ENCODE measurements at places on chromosomes 7 and 10.

GRCh38 chr7:130529417-130529816, 37.5 kb downstream of the MEST start:
- DNase-seq = no peak

DNA sequence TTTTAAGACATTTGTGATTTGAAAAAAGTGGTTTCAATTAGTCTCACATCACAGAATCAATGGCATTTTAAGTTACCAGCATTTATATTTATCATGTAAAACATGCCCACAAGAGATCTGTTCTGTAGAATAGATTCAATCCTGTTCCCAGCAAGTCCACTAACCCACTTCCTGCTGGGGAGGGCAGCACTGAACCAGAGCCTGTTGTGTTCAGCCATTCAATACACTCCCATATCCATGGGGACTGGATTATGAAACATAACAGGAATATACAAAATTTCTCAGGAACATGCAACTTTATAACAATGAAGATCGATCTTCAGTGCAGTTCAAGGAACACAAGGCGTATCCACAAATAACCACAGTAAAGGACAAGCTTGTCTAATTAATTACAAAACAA, 24.4 kb upstream of the ANK3 start:
- no peak for DNase-seq

GRCh38 chr10:25815999-25816768, 117.8 kb upstream of the MYO3A start:
- DNase-seq = no peak

DNA sequence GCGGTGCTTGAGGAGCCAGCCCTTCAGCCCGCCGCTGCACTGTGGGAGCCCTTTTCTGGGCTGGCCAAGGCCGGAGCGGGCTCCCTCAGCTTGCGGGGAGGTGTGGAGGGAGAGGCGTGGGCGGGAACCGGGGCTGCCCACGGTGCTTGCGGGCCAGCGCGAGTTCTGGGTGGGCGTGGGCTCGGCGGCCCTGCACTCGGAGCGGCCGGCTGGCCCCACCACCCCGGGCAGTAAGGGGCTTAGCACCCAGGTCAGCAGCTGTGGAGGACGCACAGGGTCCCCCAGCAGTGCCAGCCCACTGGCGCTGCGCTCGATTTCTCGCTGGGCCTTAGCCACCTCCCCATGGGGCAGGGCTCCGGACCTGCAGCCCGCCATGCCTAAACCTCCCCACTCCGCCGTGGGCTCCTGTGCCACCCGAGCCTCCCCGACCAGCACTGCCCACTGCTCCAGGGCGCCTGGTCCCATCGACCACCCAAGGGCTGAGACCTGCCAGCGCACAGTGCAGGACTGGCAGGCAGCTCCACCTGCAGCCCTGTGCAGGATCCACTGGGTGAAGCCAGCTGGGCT, 9.5 kb upstream of the GSTO1 start:
- DNase-seq = no peak

- DNase-seq = peak; percentile 70
Measured at GRCh38 chr10:33117816-33118215, 159.8 kb upstream of the ITGB1 start.

DNA sequence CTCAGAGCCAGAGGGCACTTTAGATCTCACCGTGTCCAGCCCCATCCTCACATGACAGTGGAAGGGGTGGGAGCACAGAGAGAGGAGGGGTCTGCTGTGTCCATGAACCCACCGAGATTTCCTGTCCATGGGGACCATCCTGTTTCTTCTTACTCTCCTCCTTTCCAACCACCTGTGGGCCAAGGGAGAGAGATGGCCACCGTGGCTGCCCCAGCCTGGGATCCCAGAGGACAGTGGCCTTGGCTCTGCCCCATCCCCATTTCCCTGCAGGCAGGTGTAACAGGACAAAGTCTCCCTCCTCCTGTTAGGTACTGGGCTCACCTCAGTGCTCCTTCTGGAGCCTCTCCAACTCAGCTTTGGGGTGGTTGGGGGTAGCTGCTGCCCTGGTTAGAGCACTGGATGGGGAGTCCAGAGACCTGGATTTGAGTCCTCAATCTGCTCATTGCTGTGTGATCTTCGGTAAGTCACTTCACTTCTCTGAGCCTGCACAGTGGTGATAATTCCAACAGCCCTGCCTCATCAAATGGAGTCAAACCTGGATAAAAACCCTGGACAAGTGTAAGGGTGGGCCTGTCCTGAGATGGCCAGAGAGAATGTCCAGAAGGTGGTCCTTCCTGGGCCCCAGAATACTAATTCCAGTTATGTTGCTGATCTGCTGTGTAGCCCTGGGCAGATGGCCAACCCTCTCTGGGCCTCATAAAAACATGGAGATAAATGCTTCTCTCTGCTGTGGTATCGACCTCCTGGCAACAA, 17.8 kb upstream of the PCBD1 start:
- DNase-seq = no peak

- no peak for DNase-seq
Measured at GRCh38 chr7:151109094-151110048, 23.1 kb downstream of the AGAP3 start.

- no peak for DNase-seq
Measured at GRCh38 chr7:81583882-81584533, 185.8 kb downstream of the HGF start.

DNA sequence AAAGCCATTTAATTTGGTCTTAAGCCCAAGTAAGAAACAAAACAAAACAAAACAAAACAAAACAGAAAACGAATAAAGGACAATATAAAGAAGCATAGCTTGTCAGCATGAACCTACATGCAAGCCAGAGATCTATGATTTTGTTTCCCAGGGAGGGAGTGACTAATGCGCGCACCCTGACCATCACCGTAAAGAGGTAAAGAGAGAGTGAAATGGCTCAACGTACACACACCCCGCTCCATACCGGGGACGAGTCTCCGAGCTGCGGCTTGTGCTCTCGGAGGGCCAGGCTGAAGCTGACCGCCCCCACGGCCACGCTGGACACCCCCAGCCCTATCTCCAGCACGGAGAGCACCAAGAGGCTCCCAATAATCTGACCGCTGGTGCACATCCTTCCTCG, 1.1 kb downstream of the TMEM196 start:
- no peak for DNase-seq

DNA sequence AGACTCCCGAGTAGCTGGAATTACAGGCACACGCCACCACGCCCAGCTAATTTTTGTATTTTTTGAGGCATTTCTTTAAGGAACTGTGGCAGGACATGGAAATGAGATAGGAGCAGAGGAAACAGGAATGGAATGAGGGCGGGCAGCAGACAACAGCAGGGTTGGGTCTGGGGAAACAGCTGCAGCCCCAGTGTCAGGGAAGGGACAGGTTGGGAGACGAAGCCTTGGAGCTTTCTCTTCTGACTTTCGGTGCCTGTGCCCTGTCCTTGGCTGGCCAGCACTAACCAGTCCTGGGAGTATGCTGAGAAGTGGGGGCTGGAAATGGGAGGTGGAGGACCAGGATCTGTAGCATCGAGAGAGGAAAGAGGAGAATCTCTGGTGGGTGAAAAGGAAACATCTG, 47.4 kb downstream of the ATOH7 start:
- no peak for DNase-seq

DNA sequence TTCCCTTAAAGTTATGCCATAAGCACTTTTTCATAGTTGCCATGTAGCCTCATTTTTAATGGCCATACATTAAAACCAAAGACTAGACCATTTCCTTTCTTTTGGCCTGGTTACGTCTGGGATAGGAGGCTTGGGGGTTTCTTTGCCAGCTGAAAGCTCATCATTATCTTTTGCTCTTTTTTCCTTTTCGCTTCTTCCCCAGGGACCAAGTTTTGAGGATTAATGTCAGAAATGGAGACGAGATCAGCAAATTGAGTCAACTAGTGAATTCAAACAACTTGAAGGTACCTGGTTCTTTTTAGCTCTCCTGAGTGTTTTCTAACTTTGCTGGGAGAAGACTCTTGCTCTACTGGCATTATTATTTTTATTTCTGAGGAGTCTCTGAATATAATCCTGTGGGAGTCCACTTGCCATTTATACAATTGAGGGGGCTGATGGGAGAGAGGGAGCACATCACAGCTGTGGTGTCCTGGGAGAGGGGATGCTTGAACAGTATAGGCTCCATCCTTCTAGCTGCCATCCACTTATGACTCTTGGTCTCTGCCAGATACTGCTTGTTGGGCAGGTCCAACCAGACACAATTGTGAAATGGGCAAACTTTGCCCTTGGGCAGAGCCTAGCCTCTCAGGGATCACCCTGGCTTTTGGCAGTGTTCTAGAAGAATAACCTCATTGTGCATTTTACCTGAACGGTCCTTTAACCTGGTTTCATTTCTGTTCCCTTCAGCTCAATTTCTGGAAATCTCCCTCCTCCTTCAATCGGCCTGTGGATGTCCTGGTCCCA, 5.8 kb downstream of the CPA4 start:
- DNase-seq = no peak

- no peak for DNase-seq
Measured at GRCh38 chr10:121428867-121429266, 169.4 kb downstream of the FGFR2 start.

DNA sequence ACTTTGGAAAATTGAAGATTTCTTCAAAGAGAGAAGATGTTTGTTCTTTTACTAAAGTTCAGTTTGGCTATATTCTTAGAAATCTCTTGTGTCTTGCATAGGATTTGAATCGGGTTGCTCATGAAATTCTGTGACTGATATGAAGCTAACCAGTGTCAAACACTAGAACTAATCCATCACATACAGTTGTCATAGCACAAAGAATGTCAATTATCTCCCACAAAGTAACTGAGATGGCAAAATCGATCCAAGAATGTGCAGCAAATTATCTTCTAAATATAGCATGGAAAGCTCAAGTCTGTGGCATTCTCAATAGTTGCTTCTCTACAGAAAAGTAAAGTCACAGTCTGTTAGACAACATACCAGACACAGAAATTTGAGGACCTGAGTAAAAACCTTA, 768.1 kb upstream of the LRRN3 start:
- DNase-seq = no peak

DNA sequence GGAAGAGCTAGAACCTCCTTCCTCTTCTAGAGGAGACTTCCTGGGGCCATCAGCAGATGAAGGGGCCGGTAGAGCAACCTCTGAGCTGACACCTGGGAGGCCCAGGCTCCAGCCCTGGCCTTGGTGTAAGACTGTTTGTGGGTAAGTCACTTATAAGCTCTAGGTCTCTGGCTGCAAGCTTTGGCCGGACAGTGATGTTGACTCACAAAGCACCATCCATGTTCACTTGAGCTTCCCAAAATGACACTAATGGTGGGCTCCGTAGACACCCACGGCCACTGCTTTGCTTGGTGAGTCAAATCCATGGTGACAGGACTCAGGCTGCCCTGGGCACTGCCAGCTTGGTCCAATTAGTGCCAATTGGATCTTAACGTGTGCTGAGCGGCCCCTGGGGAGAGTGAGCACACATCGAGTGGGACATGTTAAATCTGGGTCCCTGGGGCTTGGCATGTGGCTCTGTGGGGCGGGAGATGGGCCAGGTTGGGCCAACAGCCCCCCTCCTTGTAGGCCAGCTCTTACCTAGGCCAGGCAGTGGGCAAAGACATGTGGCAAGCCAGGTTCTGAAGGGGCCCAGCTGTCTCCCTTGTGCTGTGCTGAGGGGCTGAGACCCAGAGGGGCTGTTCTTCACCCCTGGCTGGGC, 16.7 kb downstream of the NEURL1 start:
- DNase-seq = no peak

GRCh38 chr7:6460303-6460702, 12.5 kb upstream of the DAGLB start:
- no peak for DNase-seq

GRCh38 chr7:53351681-53352080, 316.2 kb downstream of the POM121L12 start:
- no peak for DNase-seq

DNA sequence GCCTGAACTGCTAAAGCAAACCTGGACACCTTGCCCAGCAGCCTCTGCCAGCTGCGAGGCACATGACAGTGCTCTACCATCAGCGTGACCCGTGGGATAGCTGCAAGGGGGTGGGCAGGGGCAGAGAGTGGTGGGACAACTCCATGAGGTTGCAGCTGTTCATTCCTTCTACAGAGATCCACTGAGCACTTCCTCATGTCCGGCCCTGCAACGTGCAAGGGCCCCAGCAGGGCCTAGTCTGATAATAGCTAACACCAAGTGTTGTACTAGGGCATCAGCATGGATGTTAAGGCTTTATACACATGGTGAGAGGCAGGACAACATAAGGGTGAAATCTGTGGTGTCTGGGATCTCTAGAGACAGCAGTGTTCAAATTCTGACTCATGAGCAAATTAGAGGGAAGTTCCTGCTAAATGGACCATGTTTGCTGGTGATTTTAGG, 14.3 kb downstream of the NOD1 start:
- DNase-seq = no peak

DNA sequence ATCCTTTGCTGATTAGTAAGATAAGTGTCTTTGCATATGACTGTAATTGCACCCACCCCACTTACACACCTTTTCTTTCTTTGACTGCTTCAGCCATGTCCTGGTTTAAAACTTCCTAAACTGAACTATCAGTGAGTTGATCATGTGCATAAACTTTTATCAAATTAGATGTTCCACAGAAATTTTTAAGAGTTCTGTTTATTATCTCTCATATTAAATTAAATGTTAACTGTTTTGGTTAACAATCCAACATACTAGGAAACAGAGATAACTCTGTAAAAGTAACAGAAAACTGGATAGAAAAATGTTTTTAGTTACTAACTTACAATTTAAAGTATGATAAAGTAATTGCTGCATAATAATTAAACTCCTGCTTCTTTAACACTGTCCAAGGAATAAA, 959.6 kb upstream of the LRRN3 start:
- no peak for DNase-seq

DNA sequence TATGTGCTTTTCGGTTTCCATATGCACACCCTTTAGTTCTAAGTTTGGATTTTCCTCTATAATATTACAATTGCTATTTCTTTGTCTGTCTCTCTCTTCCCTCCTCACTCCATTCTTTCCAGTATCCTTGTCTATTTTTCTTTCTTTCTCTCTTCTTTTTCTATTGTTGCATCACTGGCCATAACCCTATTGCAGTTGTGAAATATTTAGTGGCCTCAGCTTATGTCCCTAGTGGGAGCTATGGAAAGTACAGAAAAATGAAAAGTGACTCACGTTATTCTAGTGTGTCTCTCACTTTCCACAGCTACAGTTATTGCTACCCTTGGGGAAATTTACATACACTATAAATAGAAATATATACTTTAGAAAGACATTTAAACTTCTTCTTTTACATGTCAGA, 59.1 kb downstream of the CNTNAP2 start:
- no peak for DNase-seq

DNA sequence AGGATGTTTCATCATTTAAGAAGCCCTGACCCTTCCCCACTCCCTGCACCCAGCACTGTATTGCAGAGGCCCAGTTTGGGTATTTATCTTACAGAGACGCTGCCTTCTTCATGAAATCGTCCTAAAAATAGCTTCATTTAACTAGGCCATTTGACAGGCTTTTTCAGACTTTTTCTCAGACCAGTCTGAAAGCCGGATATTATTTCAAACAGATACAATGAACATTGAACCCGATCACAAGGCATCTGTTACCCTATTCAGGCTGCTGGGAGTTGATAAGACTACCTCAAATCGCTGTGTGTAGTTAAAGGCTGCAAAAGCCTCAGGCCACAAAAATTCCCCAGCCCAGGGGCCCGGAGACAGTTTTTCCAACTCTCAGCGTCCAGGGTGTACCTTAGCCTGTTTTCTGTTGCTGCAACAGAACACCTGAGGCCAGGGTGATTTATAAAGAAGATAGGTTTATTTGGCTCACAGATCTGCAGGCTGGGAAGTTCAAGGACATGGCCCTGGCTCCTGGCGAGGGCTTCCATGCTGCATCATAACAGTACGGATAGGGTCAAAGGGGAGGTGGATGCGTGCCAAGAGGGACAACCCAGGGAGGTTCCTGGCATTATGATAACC, 130.7 kb upstream of the SH2B2 start:
- no peak for DNase-seq
